RCC 7860 (cell line): ENCODE measurements at places on chromosomes 2 and 18.

GRCh38 chr18:58101291-58101794 is 57.3 kb downstream of the NEDD4L start:
- no peak for DNase-seq

DNA sequence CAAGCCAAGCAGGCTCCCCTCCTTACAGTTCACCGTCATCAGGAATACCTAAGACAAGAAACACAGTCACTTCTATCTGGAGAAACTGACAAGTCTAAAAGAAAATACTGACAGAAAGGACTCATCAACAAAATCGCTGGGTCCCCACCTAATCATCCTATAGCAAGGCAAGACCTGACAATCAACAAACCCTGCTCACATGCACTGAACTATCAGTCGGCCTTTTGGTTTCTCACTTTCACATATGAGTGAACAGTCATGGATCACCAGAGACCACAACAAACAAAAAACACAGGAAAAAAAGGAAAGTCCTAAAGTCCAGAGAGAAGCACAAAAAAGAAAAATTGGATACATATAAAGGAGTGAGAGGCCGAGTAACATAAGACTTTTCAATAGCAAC is 70.4 kb downstream of the SEMA4F start:
- DNase-seq, result no peak

GRCh38 chr2:227657199-227657845 is 9.3 kb upstream of the SCYGR5 start:
- no peak for DNase-seq

GRCh38 chr2:1727101-1727771 is 17.1 kb downstream of the PXDN start:
- no peak for DNase-seq

GRCh38 chr2:157923598-157924217 is 47.6 kb upstream of the ACVR1 start:
- DNase-seq, result no peak

- no peak for DNase-seq
Observed at GRCh38 chr18:23133860-23134779, 1.2 kb upstream of the CABLES1 start.

- no peak for DNase-seq
Observed at GRCh38 chr2:137912371-137912770, 51.9 kb upstream of the HNMT start.

DNA sequence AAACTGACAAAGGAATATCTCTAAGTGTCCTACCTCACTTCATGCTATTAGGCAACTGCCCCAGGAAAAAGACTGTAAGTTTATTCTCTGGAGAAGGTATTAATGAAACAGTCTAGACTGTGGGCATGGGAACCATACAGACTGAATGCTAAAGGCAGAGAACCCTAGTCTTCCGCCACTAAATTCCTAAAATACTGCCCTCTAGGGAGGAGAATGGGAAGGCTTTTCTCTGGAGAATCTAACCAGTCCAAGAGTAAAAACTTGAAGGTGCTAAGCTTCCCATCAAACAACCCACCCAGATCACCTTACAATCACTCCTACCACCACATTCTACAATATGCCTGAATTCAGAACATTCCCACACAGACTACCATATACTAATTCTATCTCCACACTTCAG is 3.4 kb downstream of the SRBD1 start:
- peak; percentile 17 for DNase-seq

DNA sequence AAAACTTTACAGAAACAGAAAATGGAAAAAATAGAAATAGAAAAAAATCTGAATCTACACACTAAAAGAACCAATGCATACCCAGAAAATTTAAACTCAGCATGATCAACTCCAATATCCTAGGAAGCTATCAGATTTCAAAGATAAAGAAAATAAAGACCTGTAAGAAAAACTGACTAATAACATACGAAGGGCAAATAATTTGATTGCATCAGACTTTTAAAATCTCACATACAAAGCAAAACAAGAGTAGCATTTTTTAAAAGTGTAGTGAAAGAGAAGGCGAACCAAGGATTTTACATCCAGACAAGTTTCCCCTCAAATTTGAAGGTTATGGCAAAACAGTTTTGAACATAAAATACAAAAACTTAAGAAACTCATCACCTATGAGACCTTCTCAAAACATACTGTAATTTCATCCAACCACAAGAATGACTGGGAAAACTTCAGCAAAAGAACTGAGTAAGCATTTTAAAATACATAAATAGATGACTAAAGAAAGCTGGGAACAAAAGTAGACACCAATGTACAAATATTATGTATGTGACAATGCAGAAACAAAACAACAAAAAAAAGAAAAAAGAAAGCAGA is 54.8 kb downstream of the NBAS start:
- DNase-seq, result no peak

DNA sequence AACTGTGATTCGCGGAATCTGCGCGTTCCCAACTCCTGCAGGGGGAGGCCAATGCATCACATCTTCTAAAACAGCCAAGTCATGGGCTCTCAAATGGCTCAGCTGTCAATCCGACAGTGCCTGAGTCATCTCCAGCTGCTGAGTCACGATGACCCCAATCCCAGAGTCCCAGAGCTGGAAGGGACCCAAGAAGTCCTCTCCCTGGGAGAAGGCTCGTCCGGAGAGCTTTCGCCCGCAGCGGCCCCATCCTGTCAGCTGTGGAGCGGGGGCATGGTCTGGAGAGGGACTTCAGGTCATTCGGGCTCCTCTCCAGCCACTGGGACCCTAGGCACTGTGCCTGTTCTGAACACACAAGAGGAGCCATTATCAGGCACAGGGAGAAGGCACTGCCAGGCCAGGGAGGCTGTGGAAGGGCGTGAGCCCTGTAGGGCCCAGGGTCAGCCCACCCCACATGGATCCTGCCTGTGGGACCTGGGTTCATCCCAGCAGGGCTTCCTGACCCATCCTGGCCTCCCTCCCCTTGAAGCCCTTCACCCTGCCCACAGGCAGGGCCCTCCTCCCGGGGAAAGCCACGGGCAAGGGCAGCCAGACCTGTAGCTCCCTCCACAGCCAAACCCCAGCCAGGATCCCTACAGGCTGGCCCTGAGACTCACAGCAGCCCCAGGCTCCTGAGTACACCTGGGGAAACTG is 47.6 kb upstream of the GPC1 start:
- peak; percentile 94 for DNase-seq

DNA sequence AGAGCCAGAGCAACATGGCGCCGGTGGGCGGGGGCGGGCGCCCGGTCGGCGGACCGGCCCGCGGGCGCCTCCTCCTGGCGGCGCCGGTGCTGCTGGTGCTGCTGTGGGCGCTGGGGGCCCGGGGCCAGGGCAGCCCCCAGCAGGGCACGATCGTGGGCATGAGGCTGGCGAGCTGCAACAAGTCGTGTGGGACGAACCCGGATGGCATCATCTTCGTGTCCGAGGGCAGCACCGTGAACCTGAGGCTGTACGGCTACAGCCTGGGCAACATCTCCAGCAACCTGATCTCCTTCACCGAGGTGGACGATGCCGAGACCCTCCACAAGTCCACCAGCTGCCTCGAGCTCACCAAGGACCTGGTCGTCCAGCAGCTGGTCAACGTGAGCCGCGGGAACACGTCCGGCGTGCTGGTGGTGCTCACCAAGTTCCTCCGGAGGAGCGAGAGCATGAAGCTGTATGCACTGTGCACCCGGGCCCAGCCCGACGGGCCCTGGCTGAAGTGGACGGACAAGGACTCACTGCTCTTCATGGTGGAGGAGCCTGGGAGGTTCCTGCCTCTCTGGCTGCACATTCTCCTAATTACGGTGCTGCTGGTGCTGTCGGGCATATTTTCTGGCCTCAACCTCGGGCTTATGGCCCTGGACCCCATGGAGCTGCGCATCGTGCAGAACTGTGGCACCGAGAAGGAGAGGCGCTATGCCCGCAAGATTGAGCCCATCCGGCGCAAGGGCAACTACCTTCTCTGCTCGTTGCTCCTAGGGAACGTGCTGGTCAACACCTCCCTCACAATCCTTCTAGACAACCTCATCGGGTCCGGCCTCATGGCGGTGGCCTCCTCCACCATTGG is 507 bp downstream of the CNNM4 start:
- no peak for DNase-seq
